ENCODE measurements at places on chromosomes 5 and 9.

DNA sequence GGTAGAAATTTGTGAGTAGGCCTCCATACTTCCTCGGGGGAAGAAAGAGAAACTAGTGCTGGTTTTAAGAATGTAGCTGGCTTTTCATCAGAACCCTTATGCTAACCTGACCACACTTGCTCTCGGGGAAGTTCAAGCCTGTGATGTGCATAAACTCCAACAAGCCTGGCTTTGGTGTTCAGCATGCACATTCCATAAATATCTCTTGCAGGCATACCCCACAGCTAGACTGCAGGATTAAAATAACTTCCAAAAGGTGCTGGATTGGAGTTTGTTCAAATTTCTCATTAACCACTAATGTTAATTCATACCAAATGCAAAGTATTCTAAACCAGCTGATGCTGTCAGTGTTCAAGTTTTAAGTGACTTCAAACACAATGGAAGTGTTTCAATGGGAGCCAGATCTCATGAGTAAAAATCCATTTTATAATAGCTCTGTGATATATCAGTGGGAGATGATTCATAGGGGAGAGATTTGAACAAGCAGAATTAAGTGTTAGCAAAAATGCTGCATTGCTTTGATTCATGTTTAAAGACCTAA, 79.4 kb downstream of the NPR3 start:
- no peak for DNase-seq

- no peak for DNase-seq
Measured at GRCh38 chr9:81182431-81182830, 506.9 kb downstream of the TLE1 start.

DNA sequence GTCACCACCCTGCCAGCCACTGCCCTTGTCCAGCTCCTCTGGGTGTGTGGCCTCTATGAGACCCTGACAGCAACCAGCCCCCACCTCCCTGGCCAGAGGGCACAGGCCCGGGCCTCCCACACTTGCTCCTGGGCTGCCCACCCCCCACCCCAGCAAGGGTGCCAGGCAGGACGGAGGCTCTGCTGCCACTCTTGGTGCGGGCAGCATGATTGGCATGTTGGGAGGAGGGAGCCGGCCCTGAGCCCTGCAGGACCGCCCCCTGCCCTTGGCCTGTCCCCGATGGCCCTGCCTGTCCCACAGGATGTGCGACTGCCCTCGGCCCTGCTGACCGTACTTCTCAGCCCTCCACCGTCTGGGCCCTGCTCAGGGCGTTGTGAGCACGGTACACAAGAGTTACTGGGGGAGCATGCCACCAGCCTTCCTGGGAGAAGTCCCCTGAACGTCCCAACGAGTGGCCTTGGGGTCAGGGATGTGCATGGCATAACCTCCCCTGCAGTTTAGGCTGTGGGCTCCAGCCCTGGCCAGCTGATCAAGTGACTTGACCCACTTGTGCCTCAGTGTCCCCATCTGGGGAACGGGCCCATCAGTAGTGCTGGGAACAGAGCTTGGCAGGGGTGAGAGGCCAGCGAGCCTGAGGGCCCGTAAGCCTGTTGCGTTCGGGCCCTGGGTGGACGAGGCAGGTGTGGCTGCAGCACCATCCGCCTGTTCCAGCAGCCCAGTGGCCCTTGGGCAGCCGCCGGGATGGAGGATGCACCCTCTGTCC, 16.0 kb downstream of the GPSM1 start:
- DNase-seq: no peak

DNA sequence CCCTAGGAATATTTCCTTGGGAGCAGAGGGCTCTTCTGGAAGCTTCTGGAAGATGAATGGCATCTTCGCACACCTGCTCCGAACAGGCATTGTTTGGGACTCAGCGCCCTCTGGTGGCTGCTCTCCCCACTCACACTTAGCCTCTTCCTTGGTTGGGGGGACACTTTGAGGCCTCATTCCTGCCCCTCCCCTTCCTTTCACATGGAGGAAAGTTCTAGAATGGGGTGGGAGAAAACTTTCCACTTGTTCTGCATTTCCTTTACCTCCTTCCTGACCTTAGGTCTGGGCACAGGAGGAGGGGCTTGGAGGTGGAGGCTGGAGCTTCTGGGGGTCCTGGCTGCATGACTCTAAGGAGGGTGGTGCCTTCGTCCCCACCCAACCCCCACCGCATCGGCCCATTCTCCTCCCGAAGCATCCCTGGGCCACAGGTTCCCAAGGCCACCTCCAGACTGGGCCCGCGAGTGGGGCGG, 19.3 kb upstream of the SMIM32 start:
- peak; percentile 70 for DNase-seq

GRCh38 chr9:133369422-133369821, 6.4 kb downstream of the SURF4 start:
- DNase-seq: no peak

DNA sequence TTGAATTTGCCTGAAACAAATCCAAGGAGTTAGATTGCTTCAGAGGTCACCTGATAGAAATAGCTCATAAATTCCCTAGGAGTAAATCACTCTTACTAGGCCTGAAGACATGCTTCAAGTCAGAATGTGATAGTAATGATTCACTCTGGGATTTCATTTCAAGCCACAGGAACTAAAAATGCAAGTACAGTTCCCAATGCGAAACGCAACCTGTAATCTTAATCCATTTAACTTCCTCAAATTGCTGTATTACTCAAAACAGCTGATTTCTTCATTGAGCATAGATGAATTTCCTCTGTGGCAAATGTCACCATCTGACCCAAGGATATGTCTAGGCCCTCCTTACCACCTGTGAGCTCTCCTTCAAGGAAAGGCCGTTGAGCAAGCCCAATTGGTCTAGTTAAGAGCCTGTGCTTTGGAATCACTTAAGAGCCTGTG, 32.1 kb upstream of the IL6ST start:
- DNase-seq: no peak

DNA sequence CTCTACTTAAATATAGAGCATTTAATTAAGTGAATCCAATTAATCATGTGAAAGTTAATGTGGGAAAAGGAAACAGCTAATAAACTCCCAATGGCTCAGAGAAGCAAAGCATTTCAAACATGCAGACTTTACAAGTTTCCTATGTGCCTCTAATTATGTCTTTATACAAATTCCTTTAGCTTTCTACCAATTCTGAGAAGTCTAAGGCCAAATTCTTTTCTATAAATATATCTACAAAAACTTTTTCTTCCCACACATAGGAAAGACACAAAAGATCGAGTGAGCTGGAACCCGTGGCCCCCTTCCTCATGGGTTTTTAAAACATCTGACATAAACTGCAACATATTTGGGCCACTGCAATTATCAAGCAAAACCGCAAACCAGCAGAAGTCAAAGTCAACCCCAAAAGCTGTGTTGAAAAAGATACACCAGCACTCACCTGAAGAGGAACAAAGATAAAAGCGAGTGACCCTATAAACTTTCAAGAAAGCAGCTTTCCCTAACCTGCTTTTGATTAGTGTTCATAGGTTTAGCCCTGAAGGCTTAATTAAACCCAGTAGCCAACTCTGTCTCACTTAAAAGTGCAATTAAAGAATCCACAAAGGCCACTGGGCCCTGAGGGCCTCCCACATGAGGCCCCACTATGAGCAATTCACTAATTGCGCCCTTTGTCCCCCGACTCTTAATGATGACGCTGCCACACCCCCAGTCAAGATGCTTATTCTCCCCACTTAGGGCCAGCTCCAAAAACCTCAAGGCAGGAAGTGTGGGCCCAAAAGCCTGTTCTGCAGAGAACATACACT, 12.1 kb downstream of the SEMA5A start:
- DNase-seq: no peak

- no peak for DNase-seq
Measured at GRCh38 chr5:58048954-58049353, 410.9 kb downstream of the PLK2 start.

DNA sequence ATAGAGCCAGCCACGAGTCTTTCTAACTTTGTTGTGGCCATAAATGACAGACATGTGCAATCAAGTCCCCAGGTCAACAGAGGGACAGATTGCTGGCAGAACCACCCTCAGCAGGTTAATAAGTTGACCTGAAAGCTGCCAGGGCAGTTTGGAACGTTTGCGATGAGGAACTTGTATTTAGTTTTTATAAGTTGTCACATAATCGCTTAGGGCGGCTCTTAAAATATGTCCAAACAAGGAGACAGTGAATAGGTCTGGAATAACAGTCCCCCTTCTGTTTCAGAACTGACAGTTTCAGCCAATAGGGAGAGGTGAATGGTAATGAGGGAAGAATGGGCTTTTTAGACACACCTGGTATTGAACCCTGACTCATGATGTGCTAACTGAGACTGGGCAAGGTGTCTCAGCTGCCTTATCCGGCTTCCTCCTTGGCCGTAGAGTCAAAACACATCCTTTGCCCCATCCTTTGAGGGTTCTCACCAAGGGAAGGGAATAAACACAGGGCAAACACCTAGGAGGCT, 33.6 kb upstream of the GABRP start:
- DNase-seq: no peak

DNA sequence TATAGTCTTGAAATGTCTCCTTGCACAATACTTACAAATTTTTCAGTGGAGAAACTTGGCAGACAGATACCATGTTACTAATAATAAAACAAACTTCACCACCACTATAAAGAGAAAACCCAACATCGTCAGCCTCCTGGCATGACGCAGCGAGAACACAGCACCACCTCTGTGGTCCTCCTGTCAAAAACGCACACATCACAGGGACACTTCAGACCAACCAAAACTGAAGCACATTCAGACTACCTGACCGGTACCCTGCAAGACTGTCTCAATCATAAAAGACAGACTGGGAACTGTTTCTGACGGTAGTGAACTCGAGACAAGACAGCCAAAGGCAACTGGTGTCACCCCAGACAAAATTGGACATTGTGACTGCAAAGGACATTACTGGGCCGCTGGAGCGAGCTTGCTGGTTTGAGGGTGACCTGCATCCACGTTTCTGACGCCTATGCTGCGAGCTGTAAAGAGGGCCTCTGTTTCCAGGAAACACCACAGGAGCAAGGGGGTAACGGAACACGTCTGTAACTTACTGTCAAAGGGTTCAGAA, 34.4 kb downstream of the NSUN2 start:
- DNase-seq: no peak

DNA sequence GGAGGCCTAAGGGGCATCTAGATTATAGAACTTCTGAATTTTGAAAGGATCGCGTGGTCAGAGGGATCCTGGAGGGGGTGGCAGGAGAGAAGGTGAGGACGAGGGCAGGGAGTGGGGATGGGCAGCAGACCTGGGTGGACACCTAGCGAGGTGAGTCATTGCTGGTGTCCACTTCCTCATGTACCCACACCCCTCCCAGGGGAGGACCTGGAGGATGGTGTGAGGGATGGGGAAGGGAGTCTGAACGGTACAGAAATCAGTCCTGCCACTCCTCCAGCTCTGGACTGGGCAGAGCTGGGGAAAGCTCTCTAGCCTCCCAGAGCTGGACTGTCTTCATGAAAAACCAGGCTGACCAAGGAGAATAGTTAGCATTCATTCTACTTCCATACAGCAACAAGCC, 46.9 kb downstream of the TMOD1 start:
- no peak for DNase-seq

GRCh38 chr9:135014311-135015010, 73.0 kb upstream of the OLFM1 start:
- DNase-seq: no peak

DNA sequence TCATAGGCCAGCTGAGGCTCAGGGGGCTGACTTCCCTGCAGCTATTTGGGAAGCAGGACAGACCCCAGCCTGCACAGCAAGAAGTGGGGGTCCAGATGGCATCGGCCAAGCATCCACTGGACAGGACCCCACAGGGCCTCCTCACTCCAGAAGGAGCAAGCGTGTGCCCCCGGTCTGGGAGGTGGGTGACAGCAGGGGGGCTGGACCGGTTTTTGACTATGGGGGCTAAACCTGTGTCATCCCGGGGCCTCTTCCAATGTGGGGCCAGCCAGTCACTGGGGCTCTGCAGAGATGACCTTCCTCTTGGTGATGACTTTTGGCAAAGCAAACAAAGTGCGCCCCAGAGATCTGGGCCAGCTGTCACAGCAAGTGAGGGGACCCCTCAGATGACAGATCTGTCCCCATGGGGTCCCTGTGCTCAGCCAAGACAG, 163.9 kb downstream of the OLFM1 start:
- no peak for DNase-seq

GRCh38 chr5:88681211-88681803, 201.7 kb downstream of the MEF2C start:
- no peak for DNase-seq

GRCh38 chr5:171757853-171758535, 27.6 kb upstream of the SMIM23 start:
- no peak for DNase-seq

GRCh38 chr5:145682197-145682899, 152.8 kb downstream of the PRELID2 start:
- no peak for DNase-seq

GRCh38 chr5:67643536-67643935, 446.9 kb upstream of the CD180 start:
- no peak for DNase-seq

DNA sequence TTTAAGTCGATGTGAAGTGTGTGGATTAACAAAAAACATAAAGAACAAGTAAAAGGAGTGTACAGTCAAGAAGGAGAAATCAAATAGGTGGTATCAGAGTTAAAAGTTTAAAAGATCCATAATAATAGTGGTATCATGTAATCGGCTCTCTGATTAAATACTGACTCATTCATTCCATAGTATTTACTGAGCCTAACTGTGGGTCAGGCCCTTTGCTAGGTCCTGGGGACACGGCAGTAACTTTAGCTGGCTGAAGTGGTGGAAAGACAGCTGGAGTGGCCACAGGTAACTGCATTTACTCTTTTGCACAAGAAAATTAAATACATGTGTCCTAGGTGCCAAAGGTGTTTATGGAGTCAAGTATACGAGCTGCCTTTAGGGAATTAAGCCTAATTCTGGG, 124.0 kb downstream of the GNAQ start:
- no peak for DNase-seq

- no peak for DNase-seq
Measured at GRCh38 chr5:170411100-170411499, 21.9 kb upstream of the KCNMB1 start.

- DNase-seq: no peak
Measured at GRCh38 chr5:110264661-110265060, 461.8 kb downstream of the TMEM232 start.

GRCh38 chr9:37104183-37104889, 16.0 kb upstream of the ZCCHC7 start:
- no peak for DNase-seq

GRCh38 chr5:2738156-2738699, 13.2 kb downstream of the IRX2 start:
- DNase-seq: no peak

DNA sequence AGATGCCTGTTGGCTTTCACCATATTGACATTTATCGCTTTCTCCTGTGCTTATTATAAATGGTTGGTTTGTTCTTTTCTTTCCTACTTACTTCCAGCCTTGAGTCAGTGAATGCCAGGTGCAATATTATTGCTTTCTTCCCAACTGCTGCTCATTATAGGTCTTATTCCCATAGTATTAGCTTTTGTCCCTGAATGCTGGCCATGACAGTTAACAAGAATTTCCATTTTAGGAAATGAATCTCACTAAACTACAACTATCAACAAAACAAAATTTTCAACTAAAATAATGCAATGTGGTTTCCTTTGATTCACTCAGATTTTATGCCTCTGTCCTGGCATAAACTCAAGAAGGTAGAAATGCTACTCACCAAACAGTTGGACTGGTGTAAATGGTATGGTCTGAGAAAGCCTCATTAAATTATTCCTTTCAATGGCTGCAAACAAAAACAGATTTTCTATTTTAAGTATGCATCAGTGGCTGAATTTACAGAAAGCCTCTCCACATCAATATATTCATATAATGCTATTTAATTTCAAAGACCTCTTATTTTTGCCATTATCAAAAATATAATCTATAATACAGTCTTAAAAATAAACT, 145.4 kb downstream of the TRPM6 start:
- DNase-seq: no peak

- DNase-seq: no peak
Measured at GRCh38 chr5:142434322-142434612, 109.4 kb upstream of the SPRY4 start.

GRCh38 chr9:33113799-33114547, 37.5 kb upstream of the SMU1 start:
- no peak for DNase-seq
